ENCODE measurements at places on chromosomes 4 and X.

GRCh38 chr4:134426821-134427220 lies 225.2 kb upstream of the PABPC4L start:
- DNase-seq = no peak

GRCh38 chrX:65706041-65706828 lies 38.8 kb downstream of the MSN start:
- no peak for DNase-seq

DNA sequence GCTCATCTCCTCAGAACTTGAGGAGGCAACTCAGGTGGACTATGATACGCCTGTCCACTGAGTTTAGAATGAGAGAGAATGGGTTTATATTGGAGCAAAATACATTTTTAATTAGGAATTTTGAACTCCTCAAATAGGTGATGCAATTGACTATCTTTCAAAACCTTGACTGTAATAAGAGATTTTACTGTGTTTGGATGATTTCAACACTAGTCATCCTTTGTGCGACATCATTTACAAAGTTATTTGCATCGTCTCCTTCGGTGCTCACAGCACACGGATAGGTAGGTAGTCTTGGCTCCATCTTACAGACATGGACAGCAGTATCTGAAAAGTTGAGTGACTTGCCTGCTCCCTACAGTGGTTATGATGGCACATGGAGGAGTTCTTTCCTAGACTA lies 67.0 kb downstream of the AASDH start:
- DNase-seq = no peak

GRCh38 chr4:34935739-34936138 lies 1308.6 kb downstream of the ARAP2 start:
- no peak for DNase-seq

DNA sequence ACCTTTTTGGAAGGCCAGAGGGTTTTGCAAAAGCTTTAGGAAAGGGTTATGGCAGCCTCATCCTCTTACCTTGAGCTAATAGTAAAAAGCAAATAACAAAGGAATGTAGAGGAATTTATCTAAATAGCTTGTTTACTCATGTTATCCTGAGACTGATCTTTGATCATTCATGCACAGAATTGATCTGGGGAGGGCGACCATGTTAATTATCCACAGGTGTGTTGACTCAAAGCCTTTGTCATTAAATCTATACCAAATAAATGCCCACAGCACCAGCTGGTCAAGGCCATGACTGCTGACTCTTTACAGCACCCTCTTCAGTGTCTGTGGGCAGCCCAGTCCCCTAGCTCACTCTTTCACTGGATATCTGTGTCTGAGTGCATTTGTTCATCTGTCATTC lies 22.8 kb upstream of the DCLK2 start:
- no peak for DNase-seq

- no peak for DNase-seq
Measured at GRCh38 chrX:47797084-47797483, 39.6 kb upstream of the ZNF81 start.

DNA sequence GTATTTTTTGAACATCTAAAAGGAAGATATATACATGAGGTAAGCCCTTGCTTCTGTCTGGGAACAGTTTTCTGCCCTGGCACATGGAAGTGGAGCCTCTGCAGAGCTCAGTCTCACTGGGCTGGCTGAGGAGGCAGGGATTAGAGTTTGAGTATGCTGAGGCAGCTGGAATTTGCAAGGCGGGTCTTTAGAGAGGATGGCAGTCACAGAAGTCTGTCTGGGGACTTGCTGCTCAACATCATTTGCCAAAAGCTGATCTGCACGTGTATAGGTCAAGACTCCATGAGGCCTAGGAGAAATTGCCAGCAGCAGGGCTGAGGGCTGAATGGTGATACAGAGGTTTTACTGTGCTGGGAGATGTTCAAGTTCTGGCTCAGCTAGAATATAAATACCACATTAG lies 163.6 kb upstream of the ANK2 start:
- no peak for DNase-seq

- no peak for DNase-seq
Measured at GRCh38 chr4:113725963-113726362, 35.6 kb downstream of the CAMK2D start.

DNA sequence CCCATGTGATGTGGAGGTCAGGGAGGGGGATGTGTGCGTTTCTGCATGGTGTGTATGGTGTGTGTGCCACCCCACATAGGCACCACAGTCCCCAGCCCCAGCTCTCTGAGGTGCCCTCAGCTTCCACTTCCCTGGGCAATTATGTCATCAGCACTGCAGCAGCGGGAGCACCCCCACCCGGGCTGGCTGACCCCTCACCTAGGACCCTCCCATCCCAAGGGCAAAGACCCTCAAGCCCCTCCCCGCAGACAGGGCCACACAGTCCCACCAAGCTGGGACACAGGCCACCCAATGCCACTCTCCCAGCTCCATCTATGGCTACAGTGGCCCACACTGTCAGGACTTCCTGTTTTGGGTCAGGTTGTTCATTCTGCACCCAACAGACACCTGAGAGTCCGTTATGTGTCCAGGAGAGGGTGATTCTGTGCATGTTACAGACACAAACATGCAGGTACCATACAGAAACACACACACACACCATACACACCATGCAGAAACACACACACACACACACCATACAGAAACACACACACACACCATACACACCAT lies 75.2 kb downstream of the JAKMIP1 start:
- no peak for DNase-seq

DNA sequence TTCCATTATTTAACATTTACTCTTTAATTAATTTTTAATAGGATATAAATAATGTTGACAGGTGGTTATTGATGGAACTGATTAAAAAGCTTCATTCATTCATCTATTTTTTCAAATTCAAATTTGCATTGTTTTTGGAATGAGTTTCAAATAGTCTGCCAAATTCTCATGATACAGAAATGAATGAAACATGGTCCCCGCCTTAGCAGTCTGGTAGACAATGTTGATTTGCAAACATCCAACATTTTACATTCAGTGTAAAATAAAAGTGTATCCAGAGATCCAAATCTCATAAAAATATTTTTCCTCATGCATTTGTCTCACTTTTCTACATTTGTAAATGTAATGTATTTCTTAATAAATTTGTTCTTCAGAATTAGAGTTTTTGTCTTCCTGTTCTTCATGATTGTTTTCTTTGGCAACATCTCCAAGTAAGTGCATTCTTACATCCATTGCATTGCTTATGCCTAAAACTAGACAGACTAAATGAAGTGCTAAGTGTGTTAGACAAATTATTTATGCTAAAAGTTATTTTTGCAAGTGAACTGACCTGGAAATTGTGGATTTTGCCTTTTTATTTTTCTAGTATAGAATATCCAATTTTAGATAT lies 142.3 kb downstream of the PCDH18 start:
- DNase-seq = no peak

- no peak for DNase-seq
Measured at GRCh38 chr4:156598138-156598681, 373.4 kb downstream of the PDGFC start.

GRCh38 chr4:41540687-41541086 lies 2.7 kb downstream of the LIMCH1 start:
- no peak for DNase-seq

DNA sequence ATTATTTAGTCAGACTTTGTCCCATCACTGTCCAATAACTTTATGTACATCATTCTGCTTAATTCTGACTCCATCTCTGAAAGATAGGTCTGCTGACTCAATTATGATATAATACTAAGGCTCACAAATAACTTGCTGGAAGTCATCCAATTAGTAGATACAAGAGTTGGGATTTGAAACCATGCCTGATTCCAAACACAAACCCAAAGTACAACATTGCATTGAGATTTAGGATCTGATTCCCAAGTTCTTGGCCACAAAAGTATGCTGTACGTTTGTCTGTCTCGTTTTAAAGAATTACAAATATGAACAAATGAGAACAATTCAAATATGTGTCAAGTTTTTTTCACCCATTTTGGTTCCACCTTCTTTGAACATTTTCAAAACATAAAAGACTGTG lies 108.8 kb downstream of the AMELX start:
- no peak for DNase-seq

GRCh38 chr4:139552517-139553307 lies 3.3 kb downstream of the SETD7 start:
- DNase-seq = no peak

- DNase-seq = no peak
Measured at GRCh38 chr4:99852199-99852749, 35.6 kb downstream of the DAPP1 start.

DNA sequence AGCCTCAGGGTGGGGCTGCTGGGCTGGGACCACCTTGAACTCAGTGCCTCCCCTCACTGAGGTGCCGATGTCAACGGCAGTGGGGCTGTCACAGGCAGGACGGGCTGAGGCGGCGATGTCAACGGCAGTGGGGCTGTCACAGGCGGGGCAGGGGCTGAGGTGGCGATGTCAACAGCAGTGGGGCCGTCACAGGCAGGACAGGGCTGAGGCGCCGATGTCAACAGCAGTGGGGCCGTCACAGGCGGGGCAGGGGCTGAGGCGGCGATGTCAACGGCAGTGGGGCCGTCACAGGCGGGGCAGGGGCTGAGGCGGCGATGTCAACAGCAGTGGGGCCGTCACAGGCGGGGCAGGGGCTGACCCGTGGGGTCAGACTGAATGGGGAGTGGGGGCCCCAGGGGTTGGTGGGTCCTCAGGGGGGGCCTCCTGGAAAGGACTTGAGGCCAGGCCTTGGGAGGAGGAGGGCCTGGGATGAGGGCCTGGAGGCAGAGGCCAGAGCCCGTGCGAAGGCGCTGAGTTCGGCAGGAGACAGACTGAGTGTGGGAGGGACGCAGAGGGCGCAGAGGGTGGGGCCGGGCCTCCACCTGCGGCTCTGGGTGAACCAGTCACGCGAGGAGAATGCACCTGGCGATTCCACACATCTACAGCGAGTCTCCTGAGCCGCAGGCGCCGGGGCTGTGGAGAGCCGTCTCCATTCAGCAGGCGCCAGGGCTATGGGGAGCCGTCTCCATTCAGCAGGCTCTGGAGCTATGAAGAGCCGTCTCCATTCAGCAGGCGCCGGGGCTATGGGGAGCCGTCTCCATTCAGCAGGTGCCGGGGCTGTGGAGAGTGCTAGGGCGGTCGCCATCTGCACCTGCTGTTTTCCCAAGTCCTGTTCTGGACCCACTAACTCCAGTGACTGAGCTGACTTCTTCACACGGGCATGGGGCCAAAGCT lies 22.9 kb downstream of the ATP5ME start:
- no peak for DNase-seq

DNA sequence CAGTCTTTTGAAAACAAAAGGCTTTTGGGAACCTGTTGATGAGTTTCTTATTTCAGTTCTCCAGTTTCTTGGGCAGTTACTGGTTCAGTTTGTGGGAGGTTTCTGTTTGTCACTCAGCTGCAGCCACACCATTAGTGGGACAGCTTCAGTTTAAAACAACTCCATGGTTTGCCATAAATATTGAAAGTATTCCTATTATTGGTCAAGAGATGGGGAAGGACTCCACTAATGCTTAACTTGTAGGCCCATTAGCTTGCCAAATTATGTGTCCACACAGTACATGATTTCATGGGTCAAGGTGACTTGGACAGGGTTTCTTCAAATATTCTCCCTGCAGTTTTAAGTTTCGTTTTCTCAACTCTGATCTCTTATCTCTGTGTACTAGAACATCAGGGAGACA lies 15.5 kb upstream of the ASIC5 start:
- DNase-seq = no peak

- no peak for DNase-seq
Measured at GRCh38 chr4:127069675-127070074, 563.1 kb upstream of the INTU start.

DNA sequence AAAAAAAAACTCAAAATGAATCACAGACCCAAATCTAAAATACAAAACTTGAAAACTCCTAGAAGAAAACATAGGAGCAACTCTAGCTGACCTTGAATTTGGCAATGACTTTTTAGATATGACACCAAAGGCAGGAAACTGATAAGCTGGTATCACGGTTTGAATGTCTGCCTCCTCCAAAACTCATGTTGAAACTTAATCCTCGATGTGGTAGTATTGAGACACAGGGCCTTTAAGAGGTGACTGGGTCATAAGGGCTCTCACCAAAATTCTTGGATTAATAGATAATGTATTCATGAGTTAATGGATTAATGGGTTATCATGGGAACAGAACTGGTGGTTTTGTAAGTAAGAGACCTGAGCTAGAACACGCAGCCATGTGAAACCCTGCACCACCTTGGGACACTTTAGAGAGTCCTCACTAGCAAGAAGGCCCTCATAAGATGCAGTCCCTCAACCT lies 40.5 kb downstream of the FRYL start:
- DNase-seq = no peak

DNA sequence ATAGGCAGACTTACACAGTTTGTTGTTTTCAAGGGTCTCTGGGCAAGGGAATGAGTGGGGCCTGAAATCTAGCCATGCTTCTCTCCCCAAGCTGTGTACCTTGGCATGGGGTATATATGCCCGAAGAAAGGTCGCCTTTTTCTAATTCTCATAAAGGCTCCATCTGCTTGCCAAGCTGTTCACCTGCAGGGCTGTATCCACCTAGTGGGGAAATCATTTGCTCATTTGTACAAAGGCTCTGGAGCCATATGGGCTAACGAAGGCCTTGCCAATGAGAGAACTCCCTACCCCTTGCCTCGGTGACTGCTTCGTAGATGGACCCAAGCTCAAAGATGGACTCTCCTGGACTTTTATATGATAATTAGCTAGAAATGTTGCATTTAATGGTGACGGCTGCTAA lies 1097.0 kb downstream of the PDHA2 start:
- DNase-seq = no peak

GRCh38 chr4:37138789-37139188 lies 105.8 kb upstream of the NWD2 start:
- no peak for DNase-seq

DNA sequence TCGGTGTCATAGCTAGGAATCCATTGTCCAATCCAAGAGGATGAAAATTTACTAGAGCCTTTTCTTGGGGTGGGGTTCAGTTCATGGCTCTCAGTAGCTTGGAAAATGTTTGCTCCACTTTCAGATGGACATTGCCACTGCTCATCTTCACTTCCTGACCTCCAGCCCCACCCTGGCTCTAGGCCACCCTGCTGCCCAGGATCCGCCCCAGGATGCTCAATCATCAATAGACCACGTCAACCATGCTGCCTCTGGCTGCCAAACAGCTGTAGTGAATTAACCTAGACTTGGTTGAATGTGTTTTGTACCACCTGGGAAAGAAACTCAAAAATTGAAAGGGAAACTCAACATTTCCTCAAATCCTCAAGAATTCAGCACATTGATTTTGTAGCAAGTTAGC lies 37.2 kb upstream of the HSD17B10 start:
- no peak for DNase-seq

DNA sequence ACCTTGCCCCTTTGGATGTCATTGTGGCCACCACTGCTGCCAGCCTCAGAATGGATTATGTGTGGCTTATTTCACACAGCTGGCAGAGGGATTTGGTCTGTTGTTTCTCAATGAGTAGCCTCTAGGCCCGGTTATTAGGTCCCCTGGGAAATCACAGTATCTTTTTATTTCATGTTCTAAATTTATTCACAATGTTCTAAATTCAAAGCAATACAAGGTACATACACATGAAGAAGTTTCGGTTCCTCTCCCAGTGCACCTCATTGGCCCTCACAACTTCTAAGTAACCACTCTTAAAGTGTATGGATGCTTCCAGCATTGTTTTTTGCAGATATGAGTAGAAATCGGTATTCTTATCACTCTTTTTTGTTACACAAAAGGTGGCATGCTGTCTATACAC lies 262.7 kb downstream of the RCHY1 start:
- no peak for DNase-seq

- DNase-seq = no peak
Measured at GRCh38 chr4:146949559-146949958, 3.9 kb upstream of the TTC29 start.

GRCh38 chr4:35604724-35605123 lies 639.6 kb downstream of the ARAP2 start:
- no peak for DNase-seq
